Stimulated activated CD4-positive, alpha-beta T cell treated with anti-CD3 and anti-CD28 coated beads, TNF-alpha, amount 100 ng/mL, for 1 hour (primary cell): ENCODE measurements at places on chromosomes 12 and 14.
A peak's percentile ranks its signal among the peaks of the same experiment; 100 is the strongest.

DNA sequence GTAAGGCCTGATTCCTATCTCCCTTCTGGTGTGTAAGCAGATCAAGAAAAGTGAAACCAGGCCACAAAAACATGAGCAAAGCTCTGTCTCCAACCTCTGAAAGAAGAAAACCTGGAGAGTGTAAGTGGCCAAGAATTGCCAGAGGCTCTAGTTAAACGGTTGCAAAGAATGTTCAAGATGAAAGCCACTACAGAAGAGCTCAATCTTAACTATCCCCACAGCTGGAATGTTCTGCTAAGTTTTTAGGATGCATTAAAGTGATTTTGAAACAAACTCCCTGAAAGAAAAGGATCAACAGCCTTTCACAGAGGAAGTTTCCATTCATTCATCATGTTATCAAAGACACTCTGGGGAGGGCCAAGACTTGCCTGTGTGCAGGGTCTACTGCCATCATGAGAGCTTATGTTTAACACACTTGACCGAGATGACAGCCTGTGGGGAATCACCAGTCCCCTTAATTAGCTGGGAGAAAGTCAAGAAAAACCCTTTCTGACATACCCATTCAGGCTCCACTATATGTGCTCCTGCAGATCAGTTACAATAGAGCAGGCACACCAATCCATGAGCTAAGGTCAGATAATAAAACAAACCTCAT, 128.0 kb upstream of the OVCH1 start:
- DNase-seq: no peak

DNA sequence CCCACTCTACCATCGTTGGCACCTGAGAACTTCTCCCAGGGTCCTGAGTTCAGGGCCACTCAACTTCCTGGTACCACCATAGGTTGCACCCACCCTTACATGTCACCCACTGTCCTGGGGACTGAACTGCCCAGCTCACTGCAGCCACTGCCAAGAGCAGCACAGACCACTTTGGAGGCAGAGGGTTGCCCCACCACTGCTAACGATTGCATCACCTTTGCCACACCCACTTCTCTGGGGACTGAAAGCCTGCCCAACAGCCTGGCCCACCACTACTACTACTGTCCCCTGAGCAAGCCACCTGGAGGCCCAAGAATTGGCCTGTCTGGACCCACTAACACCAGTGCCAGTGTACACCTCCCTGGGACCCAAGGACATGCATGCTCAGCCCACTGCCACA, 27.6 kb downstream of the CACNA2D4 start:
- no peak for DNase-seq

DNA sequence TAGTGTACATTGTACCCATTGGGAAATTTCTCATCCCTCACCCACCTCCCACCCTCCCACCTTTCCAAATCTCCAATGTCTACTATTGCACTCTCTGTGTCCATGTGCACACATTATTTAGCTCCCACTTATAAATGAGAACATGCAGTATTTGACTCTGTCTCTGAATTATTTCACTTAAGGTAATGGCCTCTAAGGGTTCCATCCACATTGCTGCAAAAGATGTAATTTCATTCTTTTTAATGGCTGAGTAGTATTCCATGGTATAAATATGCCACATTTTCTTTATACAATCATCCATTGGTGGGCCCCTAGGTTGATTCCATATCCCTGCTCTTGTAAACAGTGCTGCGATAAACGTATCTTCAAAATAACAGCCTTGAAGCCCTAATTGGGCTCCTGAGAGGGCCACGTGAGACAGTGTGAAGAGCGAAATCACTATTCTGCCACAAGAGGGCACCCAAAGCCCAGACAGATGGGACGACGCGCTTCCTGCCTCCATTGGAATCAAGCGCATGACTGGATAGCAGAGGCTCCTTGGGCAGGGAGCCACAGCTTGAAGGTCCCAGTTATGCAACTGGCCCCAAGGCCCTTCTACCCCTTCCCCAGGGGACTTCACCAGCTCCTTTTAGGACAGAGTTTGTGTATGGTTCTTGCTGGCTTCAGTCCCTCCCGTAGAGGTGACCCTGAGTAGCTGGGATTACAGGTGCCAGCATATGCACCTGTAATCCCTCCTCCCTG, 21.3 kb upstream of the CD27 start:
- DNase-seq: peak; percentile 60

GRCh38 chr12:131642101-131642540, 68.8 kb upstream of the SFSWAP start:
- DNase-seq: no peak

DNA sequence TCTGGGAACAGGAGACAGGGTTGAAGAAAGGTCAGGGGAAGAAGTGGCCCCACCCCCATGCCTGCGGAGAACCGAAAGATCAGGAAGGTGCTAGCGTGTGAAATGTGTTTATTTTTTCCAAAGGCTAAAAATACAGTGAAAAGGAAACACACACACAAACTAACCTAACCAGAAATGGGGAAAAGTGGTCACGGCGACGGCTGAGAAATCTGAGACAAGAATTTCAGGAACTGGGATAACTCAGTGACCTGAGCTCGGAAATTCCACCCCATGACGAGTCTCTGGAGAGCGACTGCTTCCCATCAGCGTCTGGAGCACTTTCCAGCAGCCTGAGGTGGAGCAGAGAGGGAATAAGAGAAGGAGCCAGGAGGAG, 16.6 kb upstream of the RND1 start:
- no peak for DNase-seq

- no peak for DNase-seq
Measured at GRCh38 chr12:94222351-94223084, 74.1 kb downstream of the PLXNC1 start.
